HL-60 (cell line): ENCODE measurements at places on chromosomes 1 and 21.
A peak's percentile ranks its signal among the peaks of the same experiment; 100 is the strongest.

DNA sequence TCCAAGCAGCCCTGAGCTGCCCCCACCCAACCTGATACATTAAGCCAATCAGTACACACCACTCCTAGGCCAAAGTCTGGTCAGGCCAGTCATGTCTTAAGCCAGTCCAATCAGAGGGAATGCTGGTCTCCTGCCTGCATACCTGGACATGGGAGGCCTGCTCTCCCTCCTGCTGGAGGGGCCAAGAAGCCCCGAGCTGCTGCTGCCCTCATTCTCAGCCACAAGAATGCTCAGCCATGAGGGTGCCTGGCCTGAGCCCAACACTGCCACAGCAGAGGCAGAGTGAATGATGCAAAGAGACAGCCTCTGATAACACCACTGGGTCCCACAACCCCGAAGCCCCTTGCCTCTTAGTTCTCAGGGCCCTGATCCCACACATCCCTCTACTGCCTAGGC is 23.0 kb downstream of the CHD5 start:
- DNase-seq, result no peak

DNA sequence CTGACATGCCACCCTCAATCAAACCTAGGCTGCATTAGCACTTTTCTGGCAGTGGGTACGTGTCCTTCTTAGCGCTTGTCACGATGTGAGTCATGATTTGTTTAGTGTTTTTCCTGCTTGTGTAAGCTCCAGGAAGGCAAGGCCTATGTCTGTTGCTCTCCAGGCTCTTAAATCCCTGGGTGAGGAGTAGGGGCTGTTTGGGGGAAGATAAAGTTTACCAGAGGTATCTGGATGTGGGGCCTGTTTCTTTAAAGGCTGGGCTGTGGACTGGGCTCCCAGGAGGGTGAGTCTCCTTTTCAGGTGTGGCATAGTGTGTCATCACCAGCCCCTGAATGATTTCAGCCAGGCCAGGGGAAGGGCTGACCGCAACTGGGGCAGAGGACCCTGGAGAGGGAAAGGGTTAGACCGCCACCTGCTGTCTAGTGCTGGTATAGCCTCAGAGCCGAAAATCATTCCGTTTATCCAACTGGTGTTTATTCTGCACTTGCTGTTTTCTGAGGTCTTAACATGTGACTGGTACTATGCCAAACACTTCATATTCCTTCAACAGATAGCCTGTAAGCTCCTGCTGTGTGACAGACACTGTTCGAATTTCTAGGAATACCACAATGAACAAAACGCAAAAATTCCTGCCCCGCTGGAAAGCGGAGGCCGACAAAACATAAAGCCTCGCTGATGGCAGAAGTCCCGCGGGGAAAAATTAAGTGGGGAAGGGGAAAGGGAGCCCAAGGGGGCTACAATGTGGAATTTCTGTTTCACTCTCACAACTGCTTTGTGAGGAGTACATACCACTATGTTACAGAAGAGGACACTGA is 9.7 kb downstream of the SERINC2 start:
- no peak for DNase-seq

DNA sequence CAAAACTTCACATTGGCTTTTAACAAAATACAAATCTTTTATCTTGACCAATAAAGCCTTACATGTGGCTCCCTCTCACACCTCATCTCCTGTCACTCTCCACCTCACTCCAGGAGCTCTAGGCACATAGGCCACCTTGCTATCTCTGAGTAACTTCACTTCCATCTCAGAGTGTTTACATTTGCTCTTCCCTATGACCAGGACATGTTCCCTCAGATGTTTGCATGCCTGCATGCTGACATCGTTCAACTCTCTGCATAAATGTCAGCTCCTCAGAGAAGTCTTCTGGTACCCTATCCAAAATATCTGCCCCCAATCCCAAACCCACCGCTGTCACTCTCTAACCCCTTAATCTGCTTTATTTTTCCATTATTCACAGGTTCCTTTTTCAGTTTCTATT is 110.9 kb downstream of the TOMM20 start:
- no peak for DNase-seq

DNA sequence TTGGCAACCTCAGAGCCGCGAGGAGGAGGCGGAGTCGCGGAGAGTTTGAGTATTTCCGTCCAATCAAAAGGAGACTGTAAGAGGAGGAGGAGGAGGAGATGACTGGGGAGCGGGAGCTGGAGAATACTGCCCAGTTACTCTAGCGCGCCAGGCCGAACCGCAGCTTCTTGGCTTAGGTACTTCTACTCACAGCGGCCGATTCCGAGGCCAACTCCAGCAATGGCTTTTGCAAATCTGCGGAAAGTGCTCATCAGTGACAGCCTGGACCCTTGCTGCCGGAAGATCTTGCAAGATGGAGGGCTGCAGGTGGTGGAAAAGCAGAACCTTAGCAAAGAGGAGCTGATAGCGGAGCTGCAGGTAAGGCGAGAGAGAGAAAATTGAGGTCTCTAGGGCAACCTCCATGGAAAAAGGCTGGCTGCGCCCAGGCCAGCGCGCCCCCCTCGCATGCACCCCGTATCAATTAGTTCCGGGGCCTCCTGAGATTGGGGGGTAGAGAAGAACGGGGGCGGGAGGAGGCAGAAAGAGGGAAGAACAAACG is at the start of gene PHGDH:
PHGDH (plus strand) TSS at position 131 of the 538 bp plus-strand sequence; CDS start at position 220, 89 bp downstream.
- peak; percentile 85 for DNase-seq

DNA sequence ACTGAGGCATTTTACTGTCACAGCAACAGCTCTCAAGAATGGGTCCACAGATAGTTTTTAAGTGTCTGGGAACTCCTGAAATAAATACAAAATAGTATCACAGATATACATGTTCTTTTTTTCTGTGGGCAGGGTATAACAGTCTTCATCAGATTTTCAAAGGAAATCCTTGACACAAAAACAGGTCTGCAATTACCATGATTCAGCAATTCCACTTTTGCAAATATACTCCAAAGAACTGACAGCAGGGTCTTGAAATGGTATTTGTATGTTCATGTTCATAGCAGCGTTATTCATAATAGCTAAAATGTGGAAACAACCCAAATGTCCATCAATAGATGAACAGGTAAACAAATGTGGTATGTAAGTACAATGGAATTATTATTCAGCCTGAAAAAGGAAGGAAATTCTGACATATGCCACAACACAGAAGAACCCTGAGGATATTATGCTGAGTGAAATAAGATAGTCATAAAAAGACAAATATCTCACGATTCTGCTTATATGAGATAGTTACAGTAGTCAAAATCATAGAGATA is 85.0 kb downstream of the EPS15 start:
- no peak for DNase-seq

DNA sequence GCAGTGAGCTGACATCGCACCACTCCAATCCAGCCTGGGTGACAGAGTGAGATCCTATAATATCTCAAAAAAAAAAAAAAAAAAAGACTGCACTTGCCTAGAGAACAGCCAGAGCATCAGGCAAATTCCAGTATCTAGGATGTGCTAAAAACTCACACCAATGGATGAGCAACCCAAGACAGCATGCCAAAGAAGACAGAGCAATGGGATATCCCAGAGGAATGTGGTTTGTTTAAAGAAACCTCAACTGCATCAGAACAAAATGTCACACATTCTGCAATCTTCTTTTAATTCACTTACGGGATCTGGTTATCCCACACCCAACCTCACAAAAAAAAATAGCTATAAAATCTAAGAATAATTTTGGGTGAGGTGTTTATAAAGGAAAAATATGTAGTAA is 7.3 kb downstream of the KCNH1 start:
- DNase-seq, result no peak

DNA sequence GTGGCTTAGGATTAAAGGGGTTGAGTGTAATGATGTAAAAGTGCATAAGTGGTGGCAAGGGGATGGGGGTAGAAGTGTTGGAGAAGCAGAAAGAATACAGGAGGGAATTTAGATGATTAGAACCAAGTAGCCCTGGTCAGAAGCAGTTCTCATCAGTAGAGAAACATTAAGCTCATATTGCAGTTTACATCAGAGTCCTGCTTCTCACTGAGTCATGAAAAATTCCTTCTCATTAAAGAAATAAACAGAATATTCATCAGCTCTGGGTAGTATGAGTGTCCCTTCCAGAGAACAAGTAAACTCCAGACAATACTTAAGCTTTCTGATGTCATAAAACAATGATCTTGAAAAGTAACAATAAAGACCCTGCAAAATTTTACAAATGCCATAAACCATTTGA is 36.5 kb downstream of the LRRIQ3 start:
- no peak for DNase-seq

DNA sequence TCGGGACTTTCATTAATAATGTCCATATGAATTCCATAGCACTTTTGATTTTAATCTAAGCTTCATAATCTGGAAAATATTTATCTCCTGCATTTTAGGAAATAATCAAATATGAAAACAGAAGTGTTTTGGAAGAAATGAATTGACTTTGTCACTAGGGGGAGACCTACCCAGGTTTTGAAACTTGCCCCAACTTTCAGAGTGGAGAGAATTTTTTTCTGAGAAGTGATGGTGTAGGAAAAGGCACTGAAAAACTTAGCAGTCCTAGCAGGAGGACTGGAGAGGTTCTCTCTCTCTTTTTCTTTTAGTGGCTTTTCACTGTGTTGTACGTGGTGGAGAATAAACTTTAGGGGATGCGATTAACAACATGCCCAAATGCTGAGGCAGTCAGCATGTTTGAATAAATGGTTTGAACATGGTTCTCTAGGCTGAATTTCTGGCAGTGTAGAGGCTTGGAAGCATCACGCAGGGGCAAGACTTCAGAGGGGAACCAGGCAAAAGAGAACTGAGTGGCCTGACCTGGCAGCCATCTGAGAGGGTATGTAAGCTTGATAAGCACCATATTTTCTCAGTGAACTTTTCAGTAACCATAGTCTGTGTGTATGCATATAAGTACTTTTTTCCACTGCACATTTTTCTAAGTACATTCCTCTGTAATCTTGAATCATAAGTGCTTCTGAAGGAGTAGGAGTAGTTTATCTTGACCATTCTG is 68.3 kb upstream of the NEK7 start:
- DNase-seq, result no peak

GRCh38 chr1:178540646-178541045 is 27.7 kb downstream of the TEX35 start:
- no peak for DNase-seq

- no peak for DNase-seq
Observed at GRCh38 chr1:1373051-1373814, 1.8 kb downstream of the AURKAIP1 start.

DNA sequence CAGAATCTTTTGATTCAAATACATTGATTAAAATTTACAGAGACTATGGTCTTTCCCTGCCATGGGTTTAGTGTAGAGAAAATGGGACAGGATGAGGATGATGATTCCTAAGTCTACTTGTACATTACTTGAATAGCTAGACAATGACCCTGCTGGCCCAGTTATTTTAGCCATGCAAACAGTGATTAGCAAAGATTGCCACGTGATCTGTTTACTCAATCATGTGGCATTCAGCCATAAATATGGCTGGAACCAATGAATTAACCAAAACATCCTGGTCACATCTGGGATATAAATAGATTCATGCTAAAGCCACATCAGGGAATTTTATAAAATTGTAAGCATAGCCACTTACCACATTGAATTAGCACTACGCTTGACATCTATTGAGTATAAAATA is 167.3 kb downstream of the PBX1 start:
- DNase-seq, result no peak

DNA sequence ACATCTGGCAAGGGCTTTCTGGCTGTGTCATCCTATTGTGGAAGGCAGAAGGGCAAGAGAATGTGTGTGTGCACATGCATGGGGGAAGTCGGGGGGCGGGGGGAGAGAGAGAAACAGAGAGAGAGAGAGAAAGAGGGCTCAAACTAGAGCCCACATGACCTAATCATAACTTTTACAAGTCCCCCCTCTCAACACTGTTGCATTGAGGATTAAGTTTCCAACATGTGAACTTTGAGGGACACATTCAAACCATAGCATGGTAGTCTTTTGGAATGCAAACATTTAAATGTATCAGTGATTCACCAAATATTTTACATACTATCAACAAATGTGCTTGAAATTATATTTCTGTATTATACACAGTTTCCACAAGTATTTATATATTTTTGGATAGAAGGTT is 655.4 kb upstream of the B3GALT2 start:
- DNase-seq, result no peak

- DNase-seq, result no peak
Observed at GRCh38 chr1:11026052-11026451, 13.6 kb downstream of the TARDBP start.

GRCh38 chr1:198258491-198258890 is 101.7 kb downstream of the NEK7 start:
- no peak for DNase-seq

DNA sequence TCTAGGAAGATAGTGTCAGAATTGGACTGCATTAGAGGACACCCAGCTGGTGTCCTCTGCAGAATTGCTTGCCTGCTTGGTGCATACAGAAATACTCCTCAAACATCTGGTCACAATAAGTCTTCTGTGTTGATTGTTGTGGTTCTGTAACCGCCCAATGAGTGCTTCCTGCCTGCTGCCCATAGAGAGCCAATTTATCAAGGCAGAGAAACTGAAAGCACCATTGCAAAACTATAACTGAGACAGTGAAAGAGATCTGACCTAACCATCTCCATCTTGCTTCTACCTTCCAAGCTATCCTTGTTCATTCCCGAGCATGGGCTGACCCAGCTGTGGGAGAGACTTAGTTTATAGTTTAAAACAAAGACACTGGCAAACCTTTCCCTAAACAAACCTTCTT is 462.4 kb upstream of the RGS18 start:
- no peak for DNase-seq

GRCh38 chr1:151837884-151838221 is 1.8 kb downstream of the C2CD4D start:
- no peak for DNase-seq

DNA sequence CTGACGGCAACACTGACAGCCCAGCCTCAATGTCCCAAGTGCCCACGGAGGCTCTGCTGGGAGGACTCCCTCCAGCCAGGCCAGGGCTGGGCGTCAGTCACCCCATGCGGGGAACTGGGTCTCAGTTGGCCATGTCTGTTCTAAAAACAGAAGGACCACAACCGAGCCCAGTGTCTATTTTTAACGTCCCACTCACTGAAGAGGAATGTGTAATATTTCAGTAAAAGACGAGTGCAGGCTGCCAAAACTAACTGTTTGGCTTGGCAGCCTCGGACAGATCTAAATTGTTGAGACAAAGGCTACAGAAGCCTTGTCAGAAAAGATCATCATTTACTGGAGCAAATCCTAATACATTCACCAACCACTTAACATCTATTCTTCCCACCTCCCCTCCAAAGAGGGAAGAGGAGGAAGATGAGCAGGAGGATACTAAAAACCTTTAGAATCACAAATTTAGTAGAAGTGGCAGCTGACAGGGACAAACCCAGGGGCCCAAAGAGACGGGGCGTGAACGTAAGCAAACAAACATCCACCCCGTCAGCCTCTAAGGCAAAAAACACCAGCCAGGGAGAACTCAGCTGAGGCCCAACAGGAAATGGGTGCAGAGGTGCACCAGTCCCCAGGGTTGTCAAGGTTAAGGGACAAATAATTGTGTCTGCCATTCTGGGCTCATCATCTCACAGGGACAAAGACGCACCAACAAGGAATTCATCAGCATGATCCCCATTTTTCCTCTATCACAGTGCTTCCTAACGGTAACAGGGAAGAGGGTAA is 18.7 kb downstream of the C1orf198 start:
- DNase-seq, result no peak
